ENCODE measurements at places on chromosomes 5 and 9.

- DNase-seq: no peak
These were observed 1.8 kb downstream of the PTBP3 start for GRCh38 chr9:112331674-112331952.

- DNase-seq: no peak
These were observed 14.5 kb downstream of the TNFSF15 start for GRCh38 chr9:114791312-114791711.

- DNase-seq: no peak
These were observed 629.3 kb downstream of the ANXA1 start for GRCh38 chr9:73780916-73781315.

DNA sequence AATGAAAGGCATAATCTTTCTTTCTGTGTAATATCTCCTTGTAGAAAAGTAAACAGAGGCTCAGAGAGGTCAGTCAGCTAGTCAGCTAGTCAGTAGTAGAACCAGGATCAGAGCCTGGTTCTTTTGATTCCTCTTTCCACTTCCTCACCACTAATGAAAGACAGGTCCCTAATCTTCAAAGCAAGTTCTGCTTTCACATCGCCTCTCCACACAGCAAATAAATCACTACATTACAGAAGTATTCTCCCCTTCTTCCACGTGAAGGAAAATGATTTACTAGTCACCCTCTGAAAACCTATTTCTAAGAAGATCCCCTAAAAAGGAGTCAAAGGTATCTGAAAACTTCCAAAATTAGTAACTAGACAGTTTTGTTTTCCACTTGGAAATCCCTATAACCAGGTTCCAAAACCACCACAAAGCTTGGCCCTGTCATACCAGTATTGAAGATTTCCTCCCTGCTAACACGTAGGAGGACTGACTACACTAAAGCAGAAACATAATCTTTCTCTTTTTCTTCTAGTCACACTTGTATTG lies 140.5 kb upstream of the TARS1 start:
- no peak for DNase-seq

DNA sequence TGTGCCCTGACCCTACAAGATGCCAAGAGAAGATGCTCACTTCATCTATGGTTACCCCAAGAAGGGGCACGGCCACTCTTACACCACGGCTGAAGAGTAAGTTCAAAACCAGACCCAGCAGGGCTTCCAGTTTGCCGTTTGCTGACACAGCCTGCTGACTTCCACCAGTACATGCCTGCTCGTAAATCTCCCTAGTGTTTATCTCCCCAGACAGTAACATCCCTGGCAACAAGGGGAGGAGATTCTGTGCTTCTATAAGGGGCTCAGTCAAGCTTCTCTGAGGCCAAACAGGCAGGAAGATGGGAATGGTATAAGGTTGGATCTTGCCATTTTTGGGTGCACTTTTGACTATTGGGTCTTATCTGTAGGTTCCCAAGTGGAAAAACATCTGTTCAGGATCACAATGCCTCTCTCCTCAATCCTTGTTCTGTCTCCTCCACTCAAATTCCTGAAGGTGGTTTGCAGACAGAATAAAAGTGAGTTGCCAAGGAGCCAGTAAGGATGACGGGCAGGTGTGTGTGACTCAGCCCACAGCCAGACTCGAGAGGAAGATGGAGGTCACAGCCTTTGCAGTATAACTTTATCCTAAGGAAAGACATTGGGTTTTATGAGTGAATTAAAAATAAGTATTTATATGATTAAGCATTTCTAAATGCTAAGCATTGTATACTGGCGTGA lies 1.9 kb downstream of the MLANA start:
- no peak for DNase-seq

GRCh38 chr9:117706421-117707116 lies 2.4 kb downstream of the TLR4 start:
- DNase-seq: no peak

DNA sequence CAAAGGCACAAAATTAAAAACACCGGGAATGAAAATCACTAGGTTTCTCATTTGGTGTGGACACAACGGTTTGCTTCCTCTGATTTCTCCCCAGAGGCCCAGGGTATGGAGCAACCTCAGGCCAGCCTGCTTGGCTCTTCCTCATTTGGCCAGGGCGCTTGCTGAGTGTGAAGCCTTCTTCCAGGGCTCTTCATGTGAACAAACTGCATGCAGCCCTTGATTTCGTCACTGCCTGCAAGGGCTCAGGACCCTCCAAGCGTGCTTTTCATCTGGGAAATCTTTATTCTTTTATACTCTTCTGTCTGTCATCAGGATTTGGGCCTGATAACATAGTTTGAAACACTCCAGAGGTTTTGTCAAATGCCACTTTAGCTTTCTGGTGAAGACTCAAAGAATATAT lies 122.6 kb upstream of the KLF4 start:
- DNase-seq: no peak

All from stimulated activated CD8-positive, alpha-beta memory T cell treated with anti-CD3 and anti-CD28 coated beads, Interleukin-4, amount 100 ng/mL, for 1 hour (primary cell).